ENCODE measurements at places on chromosomes 4 and X. TPM values are rescaled to one million over a fixed set of nuclear protein-coding genes. Genes with fewer than 3 reads are reported as not detected.

GRCh38 chr4:108227923-108228322 is 59.2 kb upstream of the LEF1 start:
- no peak for DNase-seq

- DNase-seq = no peak
These were observed 128.8 kb downstream of the UCHL1 start for GRCh38 chr4:41385481-41385880.

- no peak for DNase-seq
These were observed 119.8 kb upstream of the SLC34A2 start for GRCh38 chr4:25535701-25536473.

GRCh38 chrX:38961936-38962335 is 160.7 kb downstream of the MID1IP1 start:
- no peak for DNase-seq

DNA sequence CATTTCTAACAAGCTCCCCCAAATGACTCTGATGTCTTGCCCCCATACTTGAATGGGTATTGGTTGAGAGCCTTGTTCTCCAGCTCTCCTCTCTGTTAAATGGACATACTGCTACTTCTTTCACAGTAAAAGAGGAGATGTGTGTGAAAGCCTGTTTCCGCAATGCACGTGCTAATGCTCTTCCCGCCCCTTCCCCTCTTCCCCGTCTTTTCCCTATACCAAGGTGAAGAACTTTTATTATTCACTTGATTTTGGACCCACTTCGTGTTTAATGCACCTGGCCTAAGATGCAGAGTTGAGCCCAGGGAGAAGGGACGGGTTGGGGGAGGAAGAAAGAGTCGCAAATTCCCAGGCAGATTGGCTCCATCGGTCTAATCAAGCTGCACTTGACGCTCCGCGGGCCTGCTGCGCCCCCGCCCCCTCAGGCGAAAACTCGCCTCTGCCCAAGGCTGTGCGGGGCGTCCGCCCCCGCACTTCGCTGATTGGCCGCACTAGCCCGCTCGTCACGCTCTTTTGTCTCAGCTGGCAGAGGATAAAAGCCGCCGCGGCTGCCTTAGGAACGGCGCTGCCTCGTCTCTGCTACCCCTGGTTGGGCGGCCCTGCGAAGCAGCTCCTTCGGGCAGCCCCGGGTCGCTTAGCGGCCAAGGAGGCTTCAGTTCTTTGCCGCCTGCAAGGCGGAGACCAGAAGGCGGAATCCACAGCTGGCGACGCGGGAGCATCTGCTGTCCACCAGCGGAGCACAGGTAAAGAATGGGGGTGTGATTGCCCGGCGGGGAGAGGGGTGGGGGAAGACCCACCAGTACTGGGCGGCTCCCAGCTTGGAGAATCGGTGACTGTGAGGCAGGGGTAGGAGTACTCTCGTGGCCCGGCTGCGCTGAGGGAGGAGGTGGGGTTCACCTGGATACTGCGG is at the start of gene ZCCHC12:
TSS of gene ZCCHC12 (plus strand) at position 562 of the 910 bp plus-strand sequence. CDS start 1,421 bp downstream, outside the sequence.
- peak; percentile 60 for DNase-seq

GRCh38 chr4:142271832-142272231 is 574.3 kb downstream of the INPP4B start:
- DNase-seq = no peak

GRCh38 chrX:25052798-25053534 is 37.2 kb upstream of the ARX start:
- no peak for DNase-seq

DNA sequence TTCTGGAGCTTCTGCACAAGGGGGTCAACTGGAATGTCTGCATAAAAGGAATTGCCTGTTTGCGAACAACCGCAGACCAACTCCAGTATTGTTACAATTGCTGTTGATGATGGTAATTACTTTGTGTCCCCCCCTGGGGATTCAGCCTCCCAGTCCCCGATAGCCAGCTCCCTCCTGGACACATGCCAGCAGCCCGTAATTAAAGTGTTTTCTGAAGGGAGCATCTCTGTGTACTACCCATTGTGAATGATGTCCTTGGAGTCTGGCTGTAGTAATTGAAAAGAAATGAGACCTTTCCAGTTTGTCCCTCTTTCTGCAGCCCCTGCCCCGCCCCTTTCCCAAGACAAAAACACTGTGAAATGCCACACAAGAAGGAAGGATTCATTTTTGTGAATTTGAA is 377.1 kb upstream of the LCORL start:
- no peak for DNase-seq

DNA sequence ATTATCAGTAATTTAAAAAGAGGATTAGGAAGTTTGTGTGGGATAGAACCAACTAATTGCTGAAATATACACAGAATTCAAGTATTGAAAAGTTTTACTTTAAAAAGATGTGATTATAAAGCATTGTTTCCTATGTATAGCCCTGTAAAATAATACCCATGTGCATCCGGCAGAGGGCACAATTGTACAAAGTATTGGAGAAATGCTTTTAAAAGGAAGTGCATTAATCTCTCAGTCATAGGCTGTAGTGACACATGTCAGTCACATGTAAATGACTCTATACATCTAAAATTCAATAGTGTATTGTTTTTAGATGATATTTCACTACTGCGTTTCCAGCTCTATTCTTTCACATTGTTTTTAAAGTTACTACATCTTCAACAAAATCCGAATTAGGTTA is 9.7 kb upstream of the GEMIN8 start:
- DNase-seq = peak; percentile 30

DNA sequence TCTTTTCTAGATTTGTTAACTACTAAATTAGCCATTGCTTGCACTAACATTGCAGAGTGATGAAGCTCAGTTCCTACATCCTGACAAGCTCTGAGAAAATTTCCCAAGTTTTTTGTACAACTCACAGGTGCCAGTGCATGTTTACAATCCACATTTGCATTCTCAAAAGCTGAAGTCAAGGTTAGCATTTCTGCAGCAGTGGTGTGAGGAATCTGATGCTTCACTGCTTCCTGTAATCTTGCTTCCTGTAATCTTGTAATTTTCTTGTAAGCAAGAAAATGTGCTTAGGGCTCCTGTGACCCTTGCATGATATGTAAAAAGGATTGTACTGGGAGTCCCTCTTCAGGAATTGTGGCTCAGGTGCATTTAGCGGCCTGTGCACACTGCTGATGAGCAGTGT is 207.4 kb upstream of the CXCL13 start:
- no peak for DNase-seq

GRCh38 chr4:129645461-129645860 is 549.5 kb downstream of the C4orf33 start:
- no peak for DNase-seq

- DNase-seq = no peak
These were observed 27.9 kb downstream of the PPARGC1A start for GRCh38 chr4:23861897-23862296.

DNA sequence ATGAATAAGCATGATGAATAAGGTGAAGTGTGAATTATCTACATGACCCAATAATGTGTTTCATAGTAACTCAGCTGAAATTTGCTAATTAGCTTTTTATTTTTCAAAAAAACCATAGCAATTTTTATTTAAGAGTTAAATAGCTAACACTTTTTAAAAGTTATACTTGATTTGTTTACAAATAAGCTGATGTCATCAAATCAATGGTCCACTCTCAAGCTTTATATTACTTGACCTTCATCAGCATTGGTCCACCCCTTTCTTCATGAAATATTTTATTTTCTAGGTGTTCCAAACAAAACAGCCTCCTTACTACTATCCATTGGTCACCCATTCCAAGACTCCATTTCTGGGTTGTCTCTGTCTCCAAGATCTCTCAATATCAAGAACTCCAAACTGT is 649.0 kb upstream of the TENM3 start:
- no peak for DNase-seq

GRCh38 chr4:155787113-155787710 is 28.4 kb downstream of the GUCY1B1 start:
- DNase-seq = no peak

DNA sequence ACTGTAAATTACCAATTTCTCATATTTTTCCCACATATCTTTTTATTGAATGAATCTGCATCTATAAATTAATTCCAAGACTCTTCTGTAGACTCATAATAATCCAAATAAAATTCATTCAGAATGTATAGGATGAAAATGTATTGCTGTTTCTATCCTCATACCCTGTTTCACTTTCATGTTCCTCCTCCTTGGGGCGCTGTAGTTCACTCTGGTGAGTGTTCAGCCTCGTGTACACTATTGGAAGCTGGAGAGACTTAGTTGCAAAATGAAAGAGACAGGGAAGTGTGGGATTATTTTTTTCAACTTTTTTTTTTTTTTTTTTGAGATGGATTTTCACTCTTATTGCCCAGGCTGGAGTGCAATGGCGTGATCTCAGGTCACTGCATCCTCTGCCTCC is 296.1 kb downstream of the TLL1 start:
- no peak for DNase-seq

GRCh38 chr4:3415471-3416141 is 26.2 kb upstream of the HGFAC start:
- DNase-seq = peak; percentile 18

- no peak for DNase-seq
These were observed 351 bp upstream of the SLC30A9 start for GRCh38 chr4:41989994-41990364.

- DNase-seq = no peak
These were observed 10.7 kb upstream of the EPGN start for GRCh38 chr4:74297539-74297938.

GRCh38 chrX:13774696-13775095 is 40.1 kb downstream of the OFD1 start:
- DNase-seq = no peak

DNA sequence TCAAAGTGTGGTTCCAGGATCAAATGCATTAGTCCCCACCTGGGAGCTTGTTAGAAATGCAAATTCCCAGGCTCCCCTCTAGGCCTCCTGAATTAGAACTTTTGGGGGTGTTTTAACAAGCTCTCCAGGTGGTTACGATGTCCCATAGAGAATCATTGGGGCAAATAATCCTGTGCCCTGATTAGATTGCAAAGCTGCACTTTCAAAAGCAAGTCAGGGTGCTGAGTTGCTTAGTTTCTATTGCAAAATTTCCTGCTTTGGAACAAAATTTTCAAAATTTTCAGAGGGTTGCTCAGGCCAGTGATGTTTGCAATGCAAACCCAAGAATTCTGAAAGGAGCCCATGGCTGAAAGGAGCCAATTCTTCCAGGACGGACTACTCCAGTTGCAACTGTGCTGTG is 71.0 kb downstream of the MGST2 start:
- DNase-seq = no peak

GRCh38 chr4:130368668-130369067 is 1272.7 kb downstream of the C4orf33 start:
- no peak for DNase-seq

DNA sequence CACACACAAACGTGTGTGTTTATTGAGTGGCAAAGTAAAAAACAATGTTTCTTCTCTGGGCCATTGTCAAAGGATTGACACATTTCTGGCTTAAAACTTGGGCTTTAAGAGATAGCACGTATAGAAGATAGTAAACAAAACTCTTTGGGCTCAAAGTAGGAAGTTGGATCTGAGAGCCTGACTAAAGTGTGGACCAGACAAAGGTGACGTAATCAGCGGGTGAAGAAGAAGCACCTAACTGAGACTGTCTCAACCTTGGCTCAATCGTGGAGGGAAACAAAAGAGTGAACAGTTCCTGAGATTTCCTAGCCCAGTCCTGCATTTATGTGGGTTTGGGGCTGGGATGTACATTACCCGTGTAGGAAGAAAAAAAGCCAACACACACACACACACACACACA is 13.7 kb downstream of the PFKFB1 start:
- no peak for DNase-seq

DNA sequence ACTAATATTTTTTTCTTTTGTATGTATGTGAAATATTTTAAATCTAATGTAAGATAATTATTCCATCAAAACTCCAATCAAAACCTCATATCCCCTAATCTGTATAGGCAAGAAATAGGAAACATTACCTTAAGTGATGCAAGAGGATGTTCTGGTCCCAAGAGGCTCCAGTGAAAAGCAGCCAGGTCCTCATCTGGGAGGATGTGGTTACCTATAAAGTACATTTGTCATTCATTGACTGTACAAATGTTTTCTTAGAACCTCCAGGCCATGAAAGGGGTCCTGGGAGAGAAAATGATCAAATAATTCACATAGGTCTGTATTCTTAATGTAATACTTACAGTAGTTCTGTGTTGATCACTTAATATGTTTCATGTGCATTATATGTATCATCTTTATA is 25.5 kb downstream of the FAM120C start:
- no peak for DNase-seq

GRCh38 chrX:43750248-43750676 is 94.2 kb downstream of the MAOA start:
- DNase-seq = peak; percentile 31

DNA sequence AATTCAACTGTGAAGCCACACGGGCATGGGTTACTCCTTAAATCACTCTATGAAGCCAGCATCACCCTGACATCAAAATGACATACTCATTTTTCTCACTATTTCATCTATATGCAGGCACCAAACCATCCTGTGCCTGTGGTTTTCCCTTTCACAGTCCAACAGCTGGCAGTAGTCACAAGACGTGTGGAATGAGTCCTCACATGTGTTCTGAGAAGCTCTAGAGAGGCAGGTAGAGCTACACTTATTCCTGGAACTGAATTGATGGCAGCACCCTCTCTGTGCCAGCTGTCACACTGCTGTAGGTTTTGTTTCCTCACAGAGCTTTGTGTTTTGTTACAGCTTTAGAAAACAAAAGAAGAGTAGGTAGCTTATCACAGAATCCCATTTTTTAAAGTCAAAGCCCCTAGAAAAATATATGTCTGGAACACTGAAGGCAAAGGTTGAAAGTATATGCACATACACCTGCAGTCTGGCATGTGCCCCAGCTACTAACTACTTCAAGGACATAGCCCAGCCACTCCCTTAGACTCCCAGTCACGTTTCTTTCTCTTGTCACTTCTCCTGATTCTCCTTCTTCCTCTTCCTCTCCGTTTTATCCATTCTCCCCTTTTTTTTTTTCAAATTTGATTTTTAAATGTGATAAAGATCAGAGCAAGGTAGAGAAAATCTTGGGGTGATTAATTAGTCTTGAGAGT is 107.1 kb downstream of the ANXA10 start:
- no peak for DNase-seq

DNA sequence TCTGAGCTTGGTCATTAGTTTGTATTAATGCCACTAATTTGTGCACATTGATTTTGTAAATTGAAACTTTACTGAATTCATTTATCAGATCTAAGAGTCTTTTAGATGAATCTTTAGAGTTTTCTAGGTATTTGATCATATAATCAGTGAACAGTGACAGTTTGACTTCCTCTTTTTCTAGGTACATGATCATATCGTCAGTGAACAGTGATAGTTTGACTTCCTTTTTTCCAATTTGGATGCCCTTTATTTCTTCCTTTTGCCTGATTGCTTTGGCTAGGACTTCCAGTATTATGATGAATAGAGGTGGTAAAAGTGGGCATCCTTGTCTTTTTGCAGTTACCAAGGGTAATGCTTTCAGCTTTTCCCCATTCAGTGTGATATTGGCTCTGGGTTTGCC is 421.4 kb upstream of the CPXCR1 start:
- no peak for DNase-seq

GRCh38 chr4:70564033-70564432 is 28.0 kb upstream of the AMBN start:
- no peak for DNase-seq

Gene IL9R
- not detected for total RNA-seq

Gene XAGE2
- not detected for total RNA-seq

Gene RAB40A
- total RNA-seq = 0.18 TPM

Gene CSN1S1
- 3.2 TPM for total RNA-seq

Gene GUCY1B1
- total RNA-seq = 14.4 TPM

Gene NWD2
- 1.6 TPM for total RNA-seq

Gene LANCL3
- 0.06 TPM for total RNA-seq

Gene ADGRG2
- 2.2 TPM for total RNA-seq

Gene PDGFRA
- total RNA-seq = 67.9 TPM

Gene HGFAC
- 0.34 TPM for total RNA-seq

Gene MAGEB4
- total RNA-seq = not detected

Measured in left cardiac atrium (tissue), 4 donors.